ENCODE measurements at places on chromosomes 7 and 10.

- DNase-seq, result peak; percentile 98
These were observed 14.2 kb upstream of the PDCD4 start for GRCh38 chr10:110857265-110858171.

- DNase-seq, result no peak
These were observed 253.8 kb downstream of the CREB5 start for GRCh38 chr7:28666154-28666553.

DNA sequence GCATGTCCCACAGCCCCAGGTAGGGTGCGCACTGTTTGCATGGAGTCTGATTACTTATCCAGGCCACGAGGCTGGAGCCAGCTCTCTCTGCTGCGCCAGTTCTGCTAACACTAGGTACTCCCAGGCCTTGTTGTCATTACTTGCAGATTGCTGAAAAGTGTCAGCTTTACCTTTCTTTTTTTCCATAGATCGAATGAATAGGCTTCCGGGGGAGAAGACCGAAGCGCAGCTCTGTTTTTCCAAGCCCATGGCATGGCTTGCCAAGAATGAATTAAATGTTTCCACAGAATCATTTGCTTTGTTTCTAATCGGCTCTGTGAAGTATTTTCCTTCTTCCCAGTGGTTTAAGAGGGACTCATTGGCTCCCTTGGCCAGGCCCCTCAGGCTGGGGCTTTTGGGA is 285.8 kb downstream of the BMPER start:
- no peak for DNase-seq

DNA sequence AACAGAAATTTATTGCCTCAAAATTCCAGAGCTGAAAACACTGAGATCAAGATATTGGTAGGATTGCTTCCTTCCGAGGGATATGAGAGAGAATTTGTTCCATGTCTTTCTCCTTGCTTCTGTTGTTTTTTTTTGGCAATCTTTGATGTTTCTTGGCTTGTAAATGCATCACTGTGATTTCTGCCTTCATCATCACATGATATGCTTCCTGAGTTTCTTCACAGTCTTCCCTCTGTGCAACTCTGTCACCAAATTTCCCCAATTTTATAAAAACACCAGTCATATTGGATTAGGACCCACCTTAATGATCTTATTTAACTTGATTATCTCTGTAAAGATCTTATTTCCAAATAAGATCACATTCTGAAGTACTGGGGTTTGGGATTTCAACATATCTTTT is 14.7 kb downstream of the TMEM236 start:
- no peak for DNase-seq

DNA sequence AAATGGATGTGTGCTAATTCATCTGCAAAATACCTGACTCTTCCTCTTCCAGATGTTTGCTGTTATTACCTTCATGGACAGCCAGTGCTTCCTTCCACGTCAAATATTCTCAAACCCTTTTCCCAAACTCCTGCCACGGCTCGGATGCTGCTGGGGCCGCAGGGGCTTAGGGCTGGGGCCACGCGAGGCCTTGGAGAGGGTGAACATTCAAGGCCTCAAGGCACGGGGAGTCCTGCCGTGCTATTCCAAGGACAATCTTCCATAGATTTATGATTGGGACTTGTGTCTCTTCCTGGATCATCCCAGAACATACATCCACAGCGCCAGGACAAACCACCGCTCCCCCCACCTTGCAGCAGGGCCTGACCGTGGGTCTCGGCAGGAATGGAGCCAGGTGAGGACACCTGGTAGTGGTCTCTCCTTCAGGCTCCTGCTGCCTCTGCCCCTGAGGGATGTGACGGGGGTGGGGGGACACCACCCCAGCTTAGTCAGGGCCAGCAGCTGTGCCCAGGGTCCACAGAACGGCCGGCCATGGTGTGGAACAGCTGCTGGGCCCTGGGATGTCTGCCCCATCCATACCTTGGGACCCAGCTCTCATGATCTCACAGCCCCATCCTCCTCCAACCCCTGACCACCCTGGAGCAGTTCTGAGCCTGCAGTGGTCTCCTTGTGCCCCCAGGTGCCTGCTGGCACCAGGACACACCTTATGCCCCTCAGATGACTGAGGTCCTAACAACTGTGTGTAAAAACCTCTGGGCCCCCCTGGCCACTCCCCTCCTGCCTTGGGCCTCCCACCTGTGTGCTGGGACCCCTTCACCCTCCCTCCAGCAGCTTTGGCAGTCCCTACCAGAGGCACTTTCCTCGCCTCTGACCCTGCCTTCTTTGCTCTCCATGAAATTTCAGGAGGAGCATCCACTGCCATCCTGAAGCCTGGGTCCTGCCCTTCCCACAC is 16.7 kb downstream of the VIPR2 start:
- no peak for DNase-seq

- no peak for DNase-seq
These were observed 127.0 kb downstream of the VPS41 start for GRCh38 chr7:38781991-38782390.

- DNase-seq, result no peak
These were observed 72.9 kb downstream of the ADARB2 start for GRCh38 chr10:1664333-1664964.

DNA sequence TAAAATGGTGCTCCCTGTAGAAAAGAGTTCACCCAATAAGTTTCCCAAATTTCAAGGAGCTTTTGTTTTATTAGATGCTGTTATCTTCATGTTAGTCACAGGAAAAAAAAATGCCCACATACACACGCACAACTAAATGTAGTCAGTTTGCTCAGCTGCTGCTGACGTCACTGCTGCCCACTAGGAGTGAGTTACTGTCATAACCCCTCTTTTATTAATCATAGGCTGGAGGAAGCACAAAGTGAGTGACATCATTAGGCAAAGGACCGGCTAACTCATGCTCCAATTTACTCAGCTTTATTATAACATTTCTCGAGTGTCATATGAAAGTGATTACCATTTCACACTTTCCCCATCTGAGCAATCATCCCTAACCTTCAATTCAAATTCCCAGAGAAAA is 6.7 kb upstream of the INHBA start:
- peak; percentile 97 for DNase-seq

GRCh38 chr10:72171175-72171630 is 44.6 kb upstream of the ANAPC16 start:
- DNase-seq, result peak; percentile 90

DNA sequence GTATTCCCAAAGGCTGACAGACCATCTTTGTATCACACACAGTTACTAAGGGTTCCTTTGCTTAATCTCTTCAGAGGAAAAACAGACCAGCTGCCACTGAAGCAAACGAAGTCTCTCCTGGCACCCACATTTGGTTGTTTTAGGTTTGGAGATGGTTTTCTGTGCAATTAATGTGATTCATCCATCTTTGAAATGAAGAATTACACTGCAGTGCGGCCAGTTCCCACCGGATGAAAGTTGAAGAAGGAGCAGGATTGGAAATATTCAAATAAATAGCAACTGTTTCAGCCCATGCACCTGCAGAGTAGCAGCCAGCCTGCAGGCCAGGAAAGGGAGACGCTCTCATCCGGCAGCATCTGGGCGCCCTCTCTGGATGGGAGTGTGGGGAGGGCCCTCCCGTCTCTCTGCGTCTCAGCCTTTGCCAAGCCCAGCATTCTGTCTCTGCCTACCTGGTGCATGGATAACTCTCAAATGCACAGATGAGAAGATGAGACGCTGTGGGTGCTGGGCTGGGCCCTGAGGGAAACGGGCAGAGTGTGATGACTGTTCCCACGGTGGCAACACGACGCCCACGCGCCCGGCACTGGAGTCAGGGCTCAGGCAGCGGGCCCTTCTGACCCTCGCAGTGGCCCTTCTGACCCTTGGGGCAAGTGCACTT is 214.0 kb downstream of the PTPRN2 start:
- no peak for DNase-seq

DNA sequence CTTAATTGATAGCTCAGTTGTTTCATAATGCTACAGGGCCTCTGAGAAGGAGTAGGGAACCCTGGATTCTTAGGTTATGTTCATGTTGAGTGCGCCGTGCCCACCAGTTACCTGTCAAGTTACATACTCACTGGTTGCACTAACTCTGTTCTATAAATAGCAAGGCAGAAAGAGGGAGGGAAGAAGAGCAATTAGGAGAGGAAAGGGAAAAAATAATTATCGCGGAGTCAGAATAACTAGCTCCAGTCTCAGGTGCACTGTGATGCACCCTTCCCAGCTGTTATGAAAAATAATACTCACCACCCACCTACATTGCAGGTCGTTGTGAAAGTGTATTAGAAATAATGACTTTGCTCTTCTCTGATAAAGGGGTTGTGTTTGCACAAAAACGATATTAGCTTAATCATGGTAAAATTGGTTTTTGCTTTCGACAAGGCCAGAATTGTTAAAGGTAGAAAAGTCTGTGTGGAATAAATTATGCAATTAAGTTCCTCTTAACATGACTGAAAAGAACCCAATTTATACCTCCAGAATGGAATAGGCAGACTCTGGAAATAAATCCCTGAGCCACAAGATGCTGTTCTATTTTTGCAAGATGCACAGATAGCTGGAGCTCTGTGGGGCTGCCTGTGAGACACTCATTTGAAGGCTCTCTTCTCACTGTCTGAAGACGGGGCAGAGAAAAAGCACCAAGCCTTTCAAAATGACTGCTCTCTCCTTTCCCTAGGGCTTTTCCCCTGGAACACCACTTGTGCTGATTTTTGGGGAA is 137.6 kb upstream of the PITRM1 start:
- no peak for DNase-seq

GRCh38 chr10:28879875-28880682 is 202.8 kb downstream of the BAMBI start:
- DNase-seq, result no peak

GRCh38 chr10:80468806-80469421 is 14.8 kb downstream of the TSPAN14 start:
- DNase-seq, result no peak

DNA sequence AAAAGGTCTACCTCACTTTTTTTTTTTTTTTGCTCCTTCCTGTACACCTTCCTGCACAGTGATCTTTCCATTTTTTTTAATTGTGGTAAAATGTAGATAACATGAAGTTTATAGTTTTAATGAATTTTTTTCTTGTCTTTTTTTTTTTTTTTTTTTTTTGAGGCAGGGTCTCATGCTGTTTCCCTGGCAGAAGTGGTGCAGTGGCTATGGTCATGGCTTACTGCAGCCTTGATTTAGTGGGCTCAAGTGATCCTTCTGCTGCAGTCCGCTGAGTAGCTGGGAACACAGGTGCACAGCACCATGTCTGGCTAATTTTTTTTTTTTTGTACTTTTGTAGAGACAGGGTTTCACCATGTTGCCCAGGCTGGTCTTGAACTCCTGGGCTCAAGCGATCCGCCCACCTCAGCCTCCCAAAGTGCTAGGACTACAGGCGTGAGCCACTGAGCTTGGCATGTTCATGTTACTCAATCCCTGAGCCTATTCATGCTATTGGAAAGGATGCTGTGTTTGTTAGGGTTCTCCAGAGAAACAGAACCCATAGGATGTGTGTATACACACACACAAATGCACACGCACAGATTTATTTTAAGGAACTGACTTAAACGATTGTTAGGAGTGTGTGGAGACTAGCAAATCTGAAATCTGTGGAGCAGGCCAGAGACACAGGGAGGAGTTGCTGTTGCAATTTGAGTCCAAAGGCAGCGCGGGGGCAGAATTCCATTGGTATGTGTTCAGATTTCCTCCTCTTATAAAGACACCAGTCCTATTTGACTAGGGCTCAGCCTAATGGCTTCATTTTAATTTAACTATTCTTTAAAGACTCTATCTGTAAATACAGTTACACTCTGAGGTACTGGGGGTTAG is 29.1 kb downstream of the GALNT11 start:
- peak; percentile 69 for DNase-seq

- peak; percentile 29 for DNase-seq
These were observed 33.0 kb downstream of the TMEM106B start for GRCh38 chr7:12244129-12244528.

- DNase-seq, result peak; percentile 30
These were observed 10.7 kb upstream of the HOXA13 start for GRCh38 chr7:27210441-27211083.

DNA sequence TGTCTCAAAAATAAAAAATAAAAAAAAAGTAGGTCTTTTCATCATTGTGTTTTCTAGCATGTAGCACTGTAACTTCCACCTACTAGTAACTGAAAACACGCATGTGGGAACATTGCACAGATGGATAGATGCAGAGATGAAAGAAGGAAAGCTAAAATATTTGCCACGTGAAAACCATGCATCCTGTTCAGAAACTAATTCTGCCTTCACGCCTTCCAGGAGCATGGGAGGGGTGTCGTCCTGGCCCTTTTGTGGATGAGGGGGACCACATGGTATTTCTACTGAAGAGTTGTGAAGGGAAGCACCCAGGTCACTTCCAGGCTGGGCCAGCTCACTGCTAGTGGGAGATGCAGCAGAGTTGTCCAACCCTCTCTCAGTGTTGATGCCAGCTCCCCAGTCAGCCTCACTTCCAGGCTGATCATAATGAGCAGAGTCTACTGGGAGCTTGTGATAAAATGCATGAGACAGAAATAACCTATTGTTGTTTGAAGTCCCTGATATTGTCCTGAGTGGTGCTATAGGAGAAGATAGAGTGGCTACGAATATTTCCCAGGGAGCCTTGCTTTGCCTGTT is 287.1 kb upstream of the CELF2 start:
- DNase-seq, result no peak

DNA sequence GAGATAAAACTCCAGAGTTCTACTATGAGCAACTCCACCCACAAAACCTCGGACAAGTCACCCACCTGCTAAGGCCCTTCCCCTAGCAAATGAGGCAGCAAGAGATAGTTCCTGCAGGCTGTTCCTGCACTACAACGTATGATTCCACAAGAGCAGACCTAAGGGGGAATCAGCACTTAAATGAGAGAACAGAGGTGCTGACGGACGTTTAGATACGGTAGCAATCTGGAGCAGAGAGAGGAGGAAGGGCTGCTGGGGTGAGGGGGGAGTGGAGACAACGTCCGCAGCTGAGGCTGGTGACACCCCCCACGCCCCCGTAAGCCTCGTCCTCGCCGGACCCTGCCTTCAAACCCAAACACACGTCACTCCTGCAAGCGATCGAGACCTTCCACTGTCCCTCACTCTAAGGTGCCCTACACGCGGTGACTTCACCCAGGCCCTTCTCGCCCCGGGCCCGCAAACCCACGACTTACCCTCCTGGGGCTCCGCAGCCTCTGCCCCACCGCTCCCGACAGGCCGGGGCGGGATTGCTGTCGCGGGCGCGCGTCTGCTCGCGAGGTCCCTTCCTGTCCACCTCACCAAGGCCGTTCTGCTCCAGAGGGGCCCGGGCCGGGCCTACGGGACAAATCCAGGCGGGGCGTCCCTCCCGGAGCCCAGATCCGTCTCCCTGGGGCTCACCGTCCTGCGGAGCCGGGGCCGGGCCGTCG is 635 bp downstream of the ZNF12 start:
- DNase-seq, result peak; percentile 40

DNA sequence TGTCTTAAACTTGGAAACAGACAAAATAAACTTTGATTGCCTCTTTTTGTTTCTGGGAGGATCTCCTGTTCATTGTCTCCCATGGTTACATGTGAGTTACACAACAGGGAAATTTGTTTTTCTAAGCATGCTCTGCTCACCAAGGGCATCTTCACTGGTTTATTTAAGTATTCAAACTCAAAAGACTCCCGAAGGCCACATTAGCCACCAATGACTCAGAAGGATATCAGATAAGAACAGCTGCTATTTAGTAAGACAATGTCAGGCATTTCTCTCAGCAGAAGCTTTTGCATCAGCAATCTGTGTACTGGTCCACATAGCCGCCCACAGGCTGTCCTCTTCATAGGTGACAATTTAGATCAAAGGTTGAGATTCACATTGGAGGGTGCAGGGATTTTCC is 19.3 kb downstream of the OR6B1 start:
- DNase-seq, result peak; percentile 98

- DNase-seq, result no peak
These were observed 19.6 kb downstream of the NRG3 start for GRCh38 chr10:81894616-81895015.

GRCh38 chr7:11274074-11274473 is 300.4 kb downstream of the PHF14 start:
- DNase-seq, result no peak
